ENCODE measurements at places on chromosomes 5 and 9.
A peak's percentile ranks its signal among the peaks of the same experiment; 100 is the strongest.

GRCh38 chr9:7936163-7936562, 136.6 kb upstream of the DMAC1 start:
- no peak for DNase-seq

GRCh38 chr5:92242170-92242569, 859.1 kb upstream of the ARRDC3 start:
- no peak for DNase-seq

DNA sequence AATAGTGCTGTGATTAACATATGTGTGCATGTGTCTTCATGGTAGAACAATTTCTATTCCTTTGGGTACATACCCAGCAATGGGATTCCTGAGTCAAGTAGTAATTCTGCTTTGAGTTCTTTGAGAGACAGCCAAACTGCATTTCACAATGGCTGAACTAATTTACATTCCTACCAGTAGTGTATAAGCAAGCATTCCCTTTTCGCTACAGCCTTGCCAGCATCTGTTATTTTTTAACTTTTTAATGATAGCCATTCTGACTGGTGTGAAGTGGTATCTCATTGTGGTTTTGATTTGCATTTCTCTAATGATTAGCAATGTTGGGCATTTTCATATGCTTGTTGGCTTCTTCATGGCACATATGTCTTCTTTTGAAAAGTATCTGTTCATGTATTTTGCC, 308.5 kb downstream of the ARRDC3 start:
- DNase-seq, result no peak

- no peak for DNase-seq
These were observed 182.1 kb upstream of the ITGA1 start for GRCh38 chr5:52605317-52606313.

- peak; percentile 93 for DNase-seq
These were observed 5.8 kb upstream of the PSMB7 start for GRCh38 chr9:124420991-124421543.

All from NCI-H345 (cell line).